ENCODE measurements at places on chromosomes 7 and 10.

- DNase-seq = no peak
Observed at GRCh38 chr10:78894841-78895195, 173.9 kb upstream of the ZMIZ1 start.

DNA sequence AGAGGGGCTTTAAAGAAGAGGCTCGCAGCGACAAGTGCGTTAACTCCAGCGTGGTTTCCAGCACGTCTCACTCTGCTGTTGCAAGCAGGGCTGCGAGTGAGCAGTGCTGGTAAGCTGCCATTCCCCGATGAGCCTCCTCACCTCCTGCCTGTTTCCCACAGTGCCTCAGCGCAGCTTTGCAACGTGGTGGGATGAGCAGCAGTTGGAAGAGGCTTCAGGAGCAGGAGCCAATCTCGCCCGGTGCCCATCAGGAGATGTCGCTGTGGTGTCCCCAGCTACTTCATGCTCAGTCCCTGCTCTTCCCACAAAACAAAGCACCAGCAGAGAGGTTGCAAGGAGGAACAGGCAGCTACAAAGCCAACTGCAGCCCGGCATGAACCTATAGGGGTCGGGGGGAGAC is 2.4 kb upstream of the ADARB2 start:
- no peak for DNase-seq

DNA sequence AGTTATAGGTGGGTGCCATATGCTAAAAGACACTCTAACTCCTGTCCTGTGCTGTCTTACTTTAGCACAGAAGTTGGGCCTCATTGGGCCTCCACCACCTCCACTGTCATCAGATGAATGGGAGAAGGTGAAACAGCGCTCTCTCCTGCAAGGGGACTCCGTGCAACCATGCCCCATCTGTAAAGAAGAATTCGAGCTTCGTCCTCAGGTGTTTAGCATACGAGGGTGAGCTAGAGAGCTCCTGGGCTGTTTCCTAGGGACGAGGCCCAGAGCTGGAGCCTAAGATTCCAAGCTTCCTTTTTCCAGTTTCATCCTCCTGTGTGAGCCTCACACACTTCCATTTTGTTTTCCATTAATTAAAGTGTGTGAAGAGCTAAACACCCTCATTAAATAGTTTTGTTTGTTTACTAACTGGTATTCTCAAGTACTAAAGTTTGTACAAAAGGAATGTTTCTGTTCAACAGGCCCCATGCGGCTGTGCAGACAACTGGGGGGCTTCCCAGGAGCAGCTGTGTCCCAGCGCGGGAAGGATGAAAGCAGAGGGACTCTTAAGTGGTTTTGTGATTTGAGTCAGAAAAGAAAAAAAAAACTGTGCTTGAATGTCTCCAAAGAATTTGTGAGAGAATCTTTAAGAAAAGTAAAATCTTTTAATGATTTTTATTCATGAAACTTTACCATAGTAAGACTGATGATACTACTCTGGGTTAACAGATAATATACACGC is 14.1 kb downstream of the RNF32 start:
- no peak for DNase-seq

GRCh38 chr7:128904381-128905197 is 5.9 kb downstream of the KCP start:
- DNase-seq = no peak

- DNase-seq = no peak
Observed at GRCh38 chr10:5594271-5595049, 69.7 kb downstream of the CALML3 start.

GRCh38 chr7:54397836-54398612 is 144.2 kb upstream of the VSTM2A start:
- peak; percentile 24 for DNase-seq

- no peak for DNase-seq
Observed at GRCh38 chr10:111338035-111338434, 261.2 kb downstream of the ADRA2A start.

DNA sequence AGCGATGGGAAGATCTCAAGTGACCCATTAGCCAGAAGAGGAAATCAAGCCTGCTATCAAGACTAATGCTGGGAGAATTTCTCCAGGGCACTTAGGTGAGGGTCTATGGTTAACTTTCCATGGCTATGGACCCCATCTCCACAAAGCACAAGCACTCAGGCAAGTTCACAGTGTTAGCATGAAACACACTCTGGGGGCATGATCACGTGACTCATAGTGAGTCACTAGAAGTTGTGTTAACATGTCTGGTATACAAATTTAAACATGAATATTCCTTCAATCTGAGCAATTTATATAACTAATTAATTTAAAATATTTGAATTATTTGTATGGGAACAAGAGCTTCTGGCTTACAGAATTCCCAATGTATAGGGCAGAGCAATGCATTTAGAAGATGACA is 131.8 kb downstream of the FAM204A start:
- no peak for DNase-seq

- no peak for DNase-seq
Observed at GRCh38 chr10:132876131-132876860, 66.1 kb downstream of the CFAP46 start.

DNA sequence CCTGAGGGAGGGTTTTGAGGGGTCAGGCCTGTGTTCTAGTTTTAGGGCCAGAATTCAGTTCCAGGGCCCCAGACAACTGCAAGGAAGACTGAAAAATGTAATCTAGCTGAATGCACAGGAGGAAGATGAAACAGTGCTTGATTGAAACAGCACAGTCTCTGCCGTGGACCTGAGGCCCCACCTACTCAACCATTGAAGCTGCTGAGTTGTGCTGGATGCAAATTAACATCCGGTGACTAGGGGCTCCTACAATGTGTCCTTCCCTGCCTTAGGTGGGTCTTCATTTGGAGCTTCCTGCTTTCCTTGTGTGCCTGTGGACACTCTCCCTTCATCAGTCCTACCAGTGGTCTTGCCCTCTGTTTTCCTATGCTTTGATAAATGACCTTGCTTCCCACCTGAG is 5.7 kb downstream of the GLRX3 start:
- no peak for DNase-seq

- no peak for DNase-seq
Observed at GRCh38 chr7:44978511-44979366, at the start of gene MYO1G. Gene MYO1G (minus strand): TSS chr7:44979015. CDS start chr7:44978961, 54 bp downstream.

GRCh38 chr7:11592699-11593098 is 239.3 kb downstream of the THSD7A start:
- no peak for DNase-seq

GRCh38 chr10:7533657-7534479 is 123.0 kb upstream of the SFMBT2 start:
- no peak for DNase-seq

DNA sequence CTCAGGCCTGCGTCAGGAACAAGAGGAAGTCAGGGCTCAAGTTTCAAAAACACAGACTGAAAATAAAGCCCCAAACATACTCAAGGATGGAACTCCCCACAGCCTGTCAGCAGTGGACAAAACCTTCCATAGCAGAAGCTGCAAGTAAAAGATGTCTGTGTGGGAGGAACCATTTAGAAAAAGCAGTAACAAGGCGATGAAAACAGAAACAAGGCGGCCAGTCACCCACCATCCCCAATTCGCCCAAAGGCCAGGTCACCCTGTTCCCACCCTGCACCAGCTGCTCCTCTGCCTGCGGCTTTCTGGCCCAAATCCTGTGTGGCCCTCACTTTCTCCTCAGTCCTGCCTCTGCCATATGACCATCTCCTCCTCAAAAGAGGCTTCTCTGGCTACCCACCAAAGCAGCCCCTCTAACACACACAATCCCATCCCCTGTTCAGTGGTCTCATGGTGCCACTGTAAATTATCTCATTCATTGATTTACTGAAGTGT is 27.8 kb downstream of the KCNMA1 start:
- no peak for DNase-seq

DNA sequence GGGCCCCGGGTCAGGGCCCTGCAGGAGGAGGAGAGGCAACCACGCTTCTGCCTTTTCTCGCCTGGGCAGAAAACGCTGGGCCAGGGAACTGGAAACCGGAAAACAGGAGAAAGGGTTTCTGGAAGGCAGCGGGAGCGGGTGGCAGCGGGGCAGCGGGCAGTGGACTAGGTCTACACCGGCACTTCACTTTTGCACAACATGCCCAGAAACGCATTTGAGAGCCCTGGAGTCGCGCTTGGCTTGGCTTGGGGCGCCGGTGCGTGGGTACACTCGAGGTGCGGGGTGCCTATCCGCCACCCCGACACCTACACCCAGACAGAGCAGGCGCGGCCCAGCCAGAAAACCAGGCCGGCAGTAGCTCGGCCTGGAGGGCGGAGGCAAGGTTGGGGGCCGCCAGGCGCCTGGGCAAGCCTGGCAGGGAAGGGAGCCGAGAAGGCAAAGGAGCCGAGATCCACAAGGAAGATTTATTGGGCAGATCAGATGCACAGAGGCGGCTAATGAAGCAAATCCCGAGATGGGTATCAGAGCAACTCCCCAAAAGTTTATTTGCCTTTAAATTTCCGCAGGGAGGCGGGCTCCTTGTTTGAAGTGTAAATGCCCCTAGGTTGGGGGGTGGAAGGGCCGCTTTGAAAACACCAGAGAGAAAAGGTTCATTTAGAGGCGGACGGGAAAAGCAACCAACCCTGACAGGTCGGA is 3.2 kb upstream of the PAX2 start:
- DNase-seq = no peak

- DNase-seq = no peak
Observed at GRCh38 chr7:132876576-132876975, 205.3 kb downstream of the CHCHD3 start.

- DNase-seq = no peak
Observed at GRCh38 chr10:78542521-78542920, 508.9 kb downstream of the RPS24 start.

GRCh38 chr10:64506963-64507362 is 985.8 kb downstream of the REEP3 start:
- no peak for DNase-seq

GRCh38 chr10:89303161-89303560 is 1.3 kb downstream of the IFIT2 start:
- DNase-seq = no peak

GRCh38 chr7:142940966-142941535 is 1.8 kb downstream of the LLCFC1 start:
- no peak for DNase-seq

DNA sequence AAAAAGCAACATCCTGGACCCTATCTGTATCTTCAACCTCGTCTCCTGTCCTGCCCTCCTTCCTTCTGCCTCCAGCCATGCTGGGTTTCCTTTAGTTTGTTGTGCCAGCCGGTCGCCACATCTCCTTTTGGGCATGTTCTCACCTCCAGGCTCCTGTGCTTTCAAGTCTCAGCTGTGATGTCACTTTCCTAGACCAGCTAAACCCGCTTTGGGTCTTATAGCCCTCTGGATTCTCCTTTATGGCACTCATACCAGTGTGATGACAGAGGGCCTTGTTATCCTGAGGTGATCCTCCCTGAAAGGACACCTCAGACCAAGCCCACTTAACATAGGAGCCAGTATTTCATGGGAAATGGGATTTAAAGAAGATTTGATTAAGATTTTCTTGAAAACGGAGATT is 108.6 kb downstream of the EMX2 start:
- no peak for DNase-seq

GRCh38 chr10:101214446-101215396 is 14.5 kb downstream of the LBX1 start:
- DNase-seq = no peak

DNA sequence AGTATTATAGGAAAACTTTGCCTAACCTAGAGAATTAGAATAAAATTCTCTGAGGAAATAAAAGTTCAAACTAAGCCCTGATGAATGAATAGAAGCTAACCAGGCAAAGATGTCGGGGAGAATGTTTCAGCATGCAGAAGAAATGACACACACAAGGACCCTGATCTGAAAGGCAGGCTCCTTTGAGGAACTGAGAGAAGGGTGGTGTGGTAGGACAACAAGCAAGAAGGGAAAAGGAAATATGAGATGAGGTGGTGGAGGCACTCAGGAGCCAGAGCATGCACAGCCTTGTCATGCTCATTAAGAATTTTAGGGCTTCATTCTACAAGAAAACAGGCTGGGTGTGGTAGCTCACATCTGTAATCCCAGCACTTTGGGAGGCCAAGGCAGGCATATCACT is 90.6 kb downstream of the ARHGAP12 start:
- no peak for DNase-seq

- no peak for DNase-seq
Observed at GRCh38 chr10:125692601-125693523, 9.9 kb upstream of the TEX36 start.

- DNase-seq = no peak
Observed at GRCh38 chr10:110010486-110011378, 2.9 kb downstream of the ADD3 start.

- DNase-seq = no peak
Observed at GRCh38 chr10:1574719-1575118, 162.6 kb downstream of the ADARB2 start.

DNA sequence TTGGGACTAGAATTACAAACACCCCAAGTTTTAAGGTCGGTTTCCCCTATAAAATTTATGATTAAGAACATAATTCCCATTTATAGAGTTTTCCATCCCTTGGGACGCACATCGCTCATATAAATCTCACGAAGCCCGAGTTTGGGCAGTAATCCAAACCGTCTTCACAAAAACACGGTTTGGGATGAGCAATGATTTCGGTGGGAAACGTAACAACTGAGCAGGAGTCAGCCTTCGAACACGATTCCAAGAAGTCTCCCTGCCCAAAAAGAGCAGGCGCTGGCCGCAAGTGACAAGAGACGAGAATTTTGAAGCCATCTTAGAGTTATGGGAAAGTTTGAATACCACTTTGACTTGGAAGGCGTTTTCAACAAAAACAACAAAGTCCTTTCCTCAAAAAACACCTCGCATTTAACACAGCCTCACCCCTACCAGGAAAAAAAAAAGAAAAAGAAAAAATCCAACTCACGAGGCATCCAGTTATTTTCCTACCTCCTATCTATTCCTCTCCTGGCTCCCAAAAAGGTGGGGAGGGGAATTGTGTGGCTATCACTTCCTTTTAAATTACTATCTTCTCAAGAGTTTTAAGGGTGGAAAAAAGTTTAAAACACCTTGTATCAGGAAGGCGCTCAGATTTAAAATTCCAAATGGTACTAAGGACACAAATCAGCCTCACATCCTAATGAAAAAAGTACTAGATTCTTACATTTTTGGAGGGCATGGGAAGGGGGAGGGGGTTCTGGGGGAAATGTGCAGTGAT is 1.6 kb downstream of the SEPHS1 start:
- peak; percentile 37 for DNase-seq

DNA sequence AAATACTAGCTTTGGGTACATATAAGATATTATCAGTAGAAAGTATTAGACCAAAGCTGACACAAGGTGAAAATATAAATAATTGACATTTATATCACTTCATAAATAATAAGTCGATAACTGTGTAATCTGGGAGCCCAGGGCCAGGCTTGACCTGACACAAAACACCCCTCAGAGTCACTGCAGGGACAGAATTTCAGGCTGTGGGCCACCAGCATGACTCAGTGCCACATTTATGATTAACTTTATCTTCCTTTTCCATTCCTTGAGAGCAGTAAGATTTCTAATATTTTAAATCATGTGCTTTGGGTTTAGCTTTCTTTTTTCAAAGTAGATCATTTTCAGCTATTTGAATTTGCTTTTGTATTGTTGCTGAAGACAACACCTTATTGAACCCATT is 102.9 kb upstream of the NFE2L3 start:
- DNase-seq = no peak
